SJCRH30 (cell line): ENCODE measurements at places on chromosomes 7 and 10. TPM values are rescaled to one million over a fixed set of nuclear protein-coding genes. Genes with fewer than 3 reads are reported as not detected.

DNA sequence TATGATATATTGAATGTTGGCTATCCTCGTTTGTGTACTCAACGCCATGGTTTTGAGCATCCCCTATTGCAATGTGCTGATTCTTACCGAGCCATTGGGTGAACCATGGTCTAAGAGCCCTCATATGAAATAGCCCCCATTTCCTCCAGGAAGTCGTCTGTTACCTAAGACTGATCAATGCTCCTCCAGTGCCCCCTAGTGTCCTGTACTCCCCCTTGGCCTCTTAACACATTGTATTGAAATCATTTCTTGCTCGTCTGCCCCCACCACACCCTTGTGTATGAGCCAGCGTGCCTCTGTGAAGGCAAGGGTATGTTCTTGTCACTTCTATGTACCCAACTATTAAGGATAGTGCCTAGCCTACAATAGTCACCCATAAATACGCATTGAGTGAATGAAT lies 11.2 kb upstream of the SLC35B4 start:
- H3K27ac ChIP-seq: no peak overlapping the region
- no peaks in the 10 kb centered on the region for H3K4me1 ChIP-seq
- H3K36me3 ChIP-seq: no peaks in the 10 kb centered on the region
- DNase-seq: peak; percentile 83

- H3K27ac ChIP-seq: no peak overlapping the region
- no peak for DNase-seq
- no peaks in the 10 kb centered on the region for H3K36me3 ChIP-seq
- peaks cover 8% of the 10 kb centered on the region for H3K4me1 ChIP-seq
- H3K4me3 ChIP-seq: no peak overlapping the region
- no peaks in the 10 kb centered on the region for H3K27me3 ChIP-seq
These were observed 32.1 kb upstream of the HECTD2 start for GRCh38 chr10:91378061-91378460.

- 0 out of 2 replicates have a peak, but pooled peaks cover 3% of the 10 kb centered on the region for H3K4me1 ChIP-seq
- H3K27ac ChIP-seq: no peak overlapping the region
- H3K4me3 ChIP-seq: no peak overlapping the region
- H3K36me3 ChIP-seq: peaks cover 10% of the 10 kb centered on the region; the same call in 1 of the 2 replicates
- DNase-seq: no peak
- H3K27me3 ChIP-seq: no peaks in the 10 kb centered on the region
These were observed 1.3 kb downstream of the ADAM22 start for GRCh38 chr7:87935384-87935706.

DNA sequence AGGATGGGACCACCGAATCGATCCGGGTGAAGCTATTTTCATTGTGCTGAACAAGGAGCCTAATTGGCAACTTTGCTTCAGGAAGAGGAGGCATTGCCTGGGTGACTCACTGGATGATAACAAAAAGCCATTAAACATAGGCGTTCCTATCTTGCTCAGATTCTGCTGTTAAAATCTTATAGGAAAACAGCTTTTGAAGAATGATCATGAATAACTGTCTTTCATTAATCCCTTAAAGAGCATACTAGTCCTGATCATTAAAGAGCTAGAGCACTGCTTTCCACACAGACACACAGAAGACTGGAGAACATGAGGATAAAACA lies 174.2 kb upstream of the IMMP2L start:
- H3K27ac ChIP-seq: no peak overlapping the region
- DNase-seq: no peak
- no peaks in the 10 kb centered on the region for H3K36me3 ChIP-seq
- no peaks in the 10 kb centered on the region for H3K27me3 ChIP-seq

DNA sequence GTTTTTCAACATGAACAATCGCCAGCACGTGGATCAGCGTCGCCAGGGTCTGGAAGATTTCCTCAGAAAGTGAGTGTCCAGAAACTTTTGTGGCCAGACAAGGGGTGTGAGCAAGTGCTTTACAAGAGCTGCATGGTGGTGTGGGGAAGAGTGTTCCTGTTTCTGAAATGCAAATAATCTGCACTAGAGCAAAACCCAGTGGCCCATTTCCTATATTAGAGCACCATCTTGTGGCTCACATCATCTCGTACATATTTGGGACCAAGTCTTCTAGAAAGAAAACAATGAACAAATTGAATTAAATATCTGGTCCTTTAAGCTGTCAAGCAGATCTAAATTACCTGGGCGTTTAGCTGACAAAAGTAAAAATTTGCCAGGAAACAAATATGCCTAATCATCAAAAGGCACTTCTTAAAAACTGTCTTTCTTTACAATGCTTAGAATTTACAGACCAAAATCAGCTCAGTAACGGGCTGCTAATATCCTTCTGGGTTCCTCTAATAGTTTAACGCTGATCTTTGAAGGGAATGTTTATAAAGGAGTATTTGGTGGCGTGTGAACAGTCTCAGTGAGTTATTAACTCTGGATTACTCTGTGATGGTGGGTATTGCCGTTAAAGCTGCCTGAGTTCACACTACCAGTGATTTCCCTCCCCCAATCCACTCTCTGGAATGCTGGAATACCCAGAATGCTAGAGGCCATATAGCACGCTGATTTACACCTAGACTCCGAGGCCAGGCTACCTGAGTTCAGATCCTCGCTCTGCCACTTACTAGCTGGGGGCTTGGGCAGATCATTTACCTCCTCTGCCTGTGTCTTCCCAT lies 73.6 kb downstream of the SNX10 start:
- DNase-seq: peak; percentile 33
- H3K36me3 ChIP-seq: no peaks in the 10 kb centered on the region
- H3K27ac ChIP-seq: no peak overlapping the region
- H3K4me1 ChIP-seq: no peaks in the 10 kb centered on the region

DNA sequence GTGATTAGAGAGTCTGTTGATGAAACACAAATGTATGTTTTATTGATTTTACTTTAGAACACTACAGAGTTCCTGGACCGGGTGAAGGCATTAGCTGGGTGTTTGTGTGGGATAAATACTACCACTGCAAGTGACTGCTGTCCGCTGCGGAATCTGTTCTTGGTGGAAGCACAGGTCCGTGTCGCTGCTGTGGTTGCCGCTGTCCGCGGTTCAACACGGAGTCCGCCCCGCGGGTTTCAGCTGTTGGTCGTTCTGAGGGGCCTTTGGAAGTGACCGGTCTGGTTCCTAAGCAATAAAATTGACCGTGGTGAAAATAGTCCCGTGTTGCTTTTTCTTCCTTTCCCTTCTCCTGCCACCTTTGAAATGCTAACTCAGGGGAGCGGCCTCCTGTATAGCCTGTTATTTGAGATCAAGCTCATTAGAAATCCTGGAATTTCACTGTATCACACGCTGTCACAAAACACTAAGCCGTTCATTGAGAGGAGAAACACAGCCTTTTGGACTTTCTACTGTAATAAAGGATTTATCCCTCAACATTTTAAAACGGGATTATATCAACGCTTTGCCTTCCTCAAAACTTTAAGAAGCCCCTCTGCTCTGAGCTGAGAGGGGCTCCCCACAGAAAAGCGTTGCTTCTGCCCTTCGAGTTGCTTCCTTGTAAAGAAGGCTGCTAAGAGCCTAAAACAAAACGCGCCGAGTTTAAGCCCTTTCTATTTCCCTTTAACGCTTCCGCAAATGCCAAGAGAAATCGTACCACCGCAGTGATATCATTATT lies 2.6 kb downstream of the NKX6-2 start:
- H3K27me3 ChIP-seq: no peaks in the 10 kb centered on the region
- no peak overlapping the region for H3K27ac ChIP-seq
- DNase-seq: no peak

DNA sequence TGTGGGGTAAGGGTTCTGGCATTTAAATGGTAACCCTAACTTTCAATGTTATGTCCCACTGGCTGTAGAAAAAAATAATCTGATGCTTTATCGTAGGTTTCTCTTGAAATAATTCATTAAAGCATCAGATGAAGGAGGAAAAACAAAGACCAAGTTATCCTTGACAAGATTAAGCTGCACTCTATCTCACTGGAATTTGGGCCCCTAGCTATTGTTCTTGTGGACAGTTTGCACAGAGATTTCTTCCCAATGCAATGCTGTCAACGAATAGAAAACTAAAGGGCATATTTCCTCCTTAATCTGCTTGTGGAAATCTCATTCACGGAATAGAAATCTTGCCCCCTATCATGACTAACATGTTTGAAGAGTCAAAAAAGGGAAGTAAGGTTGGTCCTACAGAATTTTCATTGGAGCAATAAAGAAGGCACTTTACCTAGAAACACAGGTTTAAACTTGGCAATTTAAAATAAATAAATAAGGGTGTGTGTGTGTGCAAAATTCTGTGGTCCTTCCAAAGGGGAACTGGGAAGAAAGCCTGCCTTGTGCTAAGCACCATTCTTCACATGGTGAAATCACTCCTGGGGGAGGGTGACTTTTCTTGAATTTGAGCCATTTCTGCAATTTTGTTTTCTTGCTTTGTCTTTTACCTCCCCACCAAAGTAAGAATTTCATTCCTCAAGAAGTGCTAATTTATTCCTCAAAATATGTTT lies 242.8 kb downstream of the GLI3 start:
- no peaks in the 10 kb centered on the region for H3K27me3 ChIP-seq
- H3K4me3 ChIP-seq: no peak overlapping the region
- DNase-seq: no peak
- peaks cover 38% of the 10 kb centered on the region for H3K4me1 ChIP-seq
- no peaks in the 10 kb centered on the region for H3K36me3 ChIP-seq

DNA sequence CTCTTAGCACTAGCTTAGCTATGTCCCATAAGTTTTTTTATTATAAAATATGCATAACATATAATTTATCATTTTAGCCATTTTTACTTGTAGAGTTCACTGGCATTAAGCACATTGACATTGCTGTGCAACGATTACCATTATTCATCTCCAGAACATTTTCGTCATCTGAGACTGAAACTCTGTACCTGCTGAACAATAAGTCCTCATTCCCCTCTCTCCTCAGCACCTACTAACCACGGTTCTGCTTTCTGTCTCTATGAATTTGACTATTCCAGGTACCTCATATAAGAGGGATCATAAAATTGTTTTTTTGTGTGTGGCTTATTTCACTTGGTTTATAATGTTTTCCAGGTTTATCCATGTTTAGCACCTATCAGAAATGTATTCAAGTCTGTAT lies 64.1 kb downstream of the SHOC2 start:
- no peak overlapping the region for H3K27ac ChIP-seq
- H3K4me3 ChIP-seq: no peak overlapping the region
- no peaks in the 10 kb centered on the region for H3K27me3 ChIP-seq
- DNase-seq: no peak
- H3K36me3 ChIP-seq: peaks cover 3% of the 10 kb centered on the region; the same call in 1 of the 2 replicates

DNA sequence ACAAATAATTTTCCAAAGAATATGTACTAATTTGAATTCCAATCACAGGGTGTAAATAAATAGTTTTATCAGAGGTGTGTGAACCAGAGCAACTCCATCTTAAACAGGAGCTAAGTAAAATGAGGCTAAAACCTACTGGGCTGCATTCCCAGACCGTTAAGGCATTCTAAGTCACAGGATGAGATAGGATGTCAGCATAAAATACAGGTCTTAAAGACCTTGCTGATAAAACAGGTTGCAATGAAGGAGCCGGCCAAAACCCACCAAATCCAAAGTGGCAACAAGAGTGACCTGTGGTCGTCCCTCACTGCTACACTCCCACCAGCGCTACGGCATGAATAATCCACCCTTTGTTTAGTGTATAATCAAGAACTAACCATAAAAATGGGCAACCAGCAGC lies 291.7 kb upstream of the SEMA3D start:
- no peak overlapping the region for H3K27ac ChIP-seq
- DNase-seq: no peak
- no peaks in the 10 kb centered on the region for H3K4me1 ChIP-seq
- no peaks in the 10 kb centered on the region for H3K36me3 ChIP-seq

GRCh38 chr10:63720072-63720537 lies 198.9 kb downstream of the REEP3 start:
- DNase-seq: peak; percentile 65
- no peaks in the 10 kb centered on the region for H3K27me3 ChIP-seq
- H3K4me1 ChIP-seq: no peaks in the 10 kb centered on the region
- no peak overlapping the region for H3K27ac ChIP-seq
- H3K36me3 ChIP-seq: no peaks in the 10 kb centered on the region

DNA sequence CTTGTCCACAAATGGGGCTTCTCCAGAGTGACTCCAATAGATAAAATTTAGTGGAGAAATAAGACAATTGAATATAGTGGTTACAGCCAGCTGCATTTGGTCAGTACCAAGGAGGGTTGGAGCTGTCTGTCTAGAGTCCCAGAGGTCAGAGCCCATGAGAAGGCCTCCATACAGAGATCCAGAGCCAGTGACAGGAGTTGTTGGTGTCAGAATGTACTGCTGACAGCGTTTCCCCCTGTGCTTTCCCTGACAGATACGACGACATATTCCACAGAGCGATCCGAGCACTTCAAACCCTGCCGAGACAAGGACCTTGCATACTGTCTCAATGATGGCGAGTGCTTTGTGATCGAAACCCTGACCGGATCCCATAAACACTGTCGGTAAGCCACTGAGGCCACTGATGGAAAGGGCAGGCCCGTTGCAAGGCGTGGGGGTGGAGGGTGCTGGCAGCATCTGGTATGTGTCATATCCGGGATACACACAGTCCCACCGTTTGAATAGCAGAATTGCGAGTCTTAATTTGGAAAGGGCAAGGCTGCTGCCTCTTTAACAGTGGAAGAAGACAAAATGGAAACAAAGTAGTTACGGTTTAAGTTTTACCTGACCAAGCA lies 483.6 kb downstream of the NRG3 start:
- H3K36me3 ChIP-seq: no peaks in the 10 kb centered on the region
- no peak overlapping the region for H3K27ac ChIP-seq

- no peaks in the 10 kb centered on the region for H3K36me3 ChIP-seq
- DNase-seq: no peak
- no peaks in the 10 kb centered on the region for H3K4me1 ChIP-seq
- H3K27me3 ChIP-seq: no peaks in the 10 kb centered on the region
These were observed 90.3 kb downstream of the FRMPD2 start for GRCh38 chr10:48184224-48184623.

DNA sequence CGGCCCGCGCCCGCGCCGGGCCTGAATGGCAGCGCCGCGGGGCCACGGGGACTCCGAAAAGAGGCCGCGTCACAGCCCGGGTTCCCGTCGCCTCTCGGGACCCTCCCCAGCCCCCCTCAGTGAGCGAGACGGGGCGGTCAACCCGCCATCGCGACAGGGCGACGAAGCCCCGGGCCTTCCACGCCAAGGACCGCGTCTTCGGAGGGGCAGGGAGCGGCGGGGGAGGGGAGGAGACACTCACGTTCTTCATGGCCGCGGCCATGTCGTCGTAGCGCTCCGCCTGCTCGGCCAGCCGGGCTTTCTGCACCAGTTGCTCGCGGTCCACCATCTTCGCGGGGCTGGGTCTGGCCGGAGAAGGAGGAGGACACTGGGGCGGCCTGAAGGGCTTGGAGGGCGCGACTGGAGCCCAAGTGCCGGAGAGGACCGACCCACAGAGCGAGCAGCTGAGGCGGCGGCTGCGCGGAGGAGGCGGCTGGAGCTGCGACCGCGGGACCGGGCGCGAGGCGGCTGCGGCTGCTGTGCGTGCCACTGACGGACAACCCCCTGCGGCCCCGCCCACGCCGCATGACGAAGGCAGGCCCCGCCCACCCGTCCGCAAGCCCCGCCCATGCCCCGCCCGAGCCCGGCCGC lies at the start of gene YWHAG:
Gene YWHAG (minus strand): TSS at position 511 of the 630 bp plus-strand sequence. CDS start 183 bp downstream, at position 328.
- H3K27me3 ChIP-seq: no peaks in the 10 kb centered on the region
- H3K4me3 ChIP-seq: peak within 1 kb of the TSS; percentile 96
- H3K27ac ChIP-seq: peak within 1 kb of the TSS; percentile 93
- peaks cover 5% of the 10 kb centered on the region for H3K4me1 ChIP-seq
- peaks cover 36% of the 10 kb centered on the region for H3K36me3 ChIP-seq
- peak; percentile 88 for DNase-seq

CALML3 gene
- not detected in 2 replicates for total RNA-seq

HIF1AN gene
- 18.1 and 25.1 TPM in 2 replicates for total RNA-seq

OR2A7 gene
- not detected in 2 replicates for total RNA-seq

OR2A5 gene
- total RNA-seq: not detected in 2 replicates

GIMAP5 gene
- total RNA-seq: not detected in 2 replicates

PRR15 gene
- not detected in 2 replicates for total RNA-seq

ZNF804B gene
- 0.04 and 0.05 TPM in 2 replicates for total RNA-seq

CFAP70 gene
- 0.12 TPM in 1 of 2 replicates, not detected in the other for total RNA-seq

TUBB8 gene
- not detected in 2 replicates for total RNA-seq
